Activated CD4-positive, CD25-positive, alpha-beta regulatory T cell (primary cell): ENCODE measurements at places on chromosomes 2 and 18.

DNA sequence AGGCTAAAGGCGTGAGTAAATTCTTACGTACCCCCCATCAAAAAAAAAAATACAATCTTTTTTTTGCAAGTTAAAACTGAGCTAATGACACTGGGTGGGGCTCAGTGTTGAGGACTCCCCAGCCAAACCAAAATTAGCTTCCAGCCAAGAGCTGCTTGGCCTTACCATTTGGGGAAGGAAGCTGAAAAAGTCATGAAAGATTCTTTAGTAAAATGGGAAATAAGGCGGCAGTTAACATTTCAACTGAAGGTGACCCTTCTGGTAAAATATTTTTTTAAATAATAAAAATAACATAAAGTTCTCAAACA lies 16.4 kb downstream of the SMAD7 start:
- no peak for DNase-seq

DNA sequence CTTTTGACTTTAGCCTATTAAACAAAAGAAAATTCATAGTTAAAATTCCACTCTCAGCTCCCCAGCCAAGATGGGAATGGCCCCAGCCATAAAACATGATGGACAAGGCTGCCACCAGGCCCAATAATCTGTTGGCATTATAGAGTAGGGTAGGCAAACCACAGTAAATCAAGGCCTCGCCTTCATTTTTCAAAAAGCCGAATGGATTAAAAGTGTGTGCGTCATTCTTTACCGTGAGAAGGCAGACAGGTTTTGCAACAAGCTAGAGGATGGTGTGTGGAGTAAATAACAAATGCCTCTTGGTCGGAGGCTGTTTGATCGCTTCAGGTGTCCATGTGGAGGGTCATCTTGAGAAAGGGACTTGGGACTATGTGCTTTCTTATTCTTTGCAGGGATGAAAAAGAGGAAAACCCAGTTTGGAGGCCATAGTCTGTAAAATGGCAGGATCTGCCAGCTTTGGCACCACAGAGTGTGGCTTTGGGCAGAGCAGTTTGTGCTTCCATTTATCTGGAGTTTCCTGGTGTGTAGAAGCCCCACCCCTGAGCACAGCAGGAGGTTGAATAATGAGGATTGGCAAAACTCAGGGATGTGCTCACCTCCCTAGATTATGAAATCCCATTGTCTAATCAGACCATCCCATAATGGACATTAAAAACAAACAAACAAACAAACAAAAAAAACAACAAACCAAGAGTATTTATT lies 57.1 kb upstream of the ITGB6 start:
- DNase-seq: no peak

DNA sequence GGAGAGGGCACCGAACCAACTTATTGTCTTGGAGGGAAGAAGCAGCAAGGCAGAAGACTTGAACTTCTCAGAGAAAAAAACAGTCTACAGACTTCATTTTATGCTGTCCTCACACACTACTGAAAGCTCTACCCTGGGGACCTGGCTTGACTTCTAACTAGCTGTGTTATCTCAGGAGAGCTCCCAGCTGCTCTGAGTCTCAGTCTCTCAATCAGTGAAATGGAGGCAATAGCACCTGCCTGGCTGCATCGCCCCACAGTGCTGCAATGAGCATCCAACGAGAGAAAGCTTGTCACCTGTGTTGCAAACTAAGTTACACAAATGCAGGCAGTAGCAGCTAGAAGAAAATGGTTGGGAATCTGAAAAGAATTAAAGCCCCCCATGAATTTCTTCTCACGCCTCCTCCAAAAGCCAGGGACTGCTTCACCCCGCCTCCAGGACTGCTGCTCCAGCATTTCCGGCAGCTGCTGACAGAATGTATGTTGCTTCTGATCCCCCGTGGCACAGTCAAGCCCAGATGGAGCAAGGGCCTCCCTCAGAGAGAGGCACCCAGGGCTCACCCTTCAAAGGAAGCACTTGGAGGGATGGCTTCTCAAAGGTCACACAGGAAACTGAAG lies 116.3 kb downstream of the BCL11A start:
- no peak for DNase-seq

- no peak for DNase-seq
These were observed 762.3 kb downstream of the DCDC2C start for GRCh38 chr2:4465671-4466070.

DNA sequence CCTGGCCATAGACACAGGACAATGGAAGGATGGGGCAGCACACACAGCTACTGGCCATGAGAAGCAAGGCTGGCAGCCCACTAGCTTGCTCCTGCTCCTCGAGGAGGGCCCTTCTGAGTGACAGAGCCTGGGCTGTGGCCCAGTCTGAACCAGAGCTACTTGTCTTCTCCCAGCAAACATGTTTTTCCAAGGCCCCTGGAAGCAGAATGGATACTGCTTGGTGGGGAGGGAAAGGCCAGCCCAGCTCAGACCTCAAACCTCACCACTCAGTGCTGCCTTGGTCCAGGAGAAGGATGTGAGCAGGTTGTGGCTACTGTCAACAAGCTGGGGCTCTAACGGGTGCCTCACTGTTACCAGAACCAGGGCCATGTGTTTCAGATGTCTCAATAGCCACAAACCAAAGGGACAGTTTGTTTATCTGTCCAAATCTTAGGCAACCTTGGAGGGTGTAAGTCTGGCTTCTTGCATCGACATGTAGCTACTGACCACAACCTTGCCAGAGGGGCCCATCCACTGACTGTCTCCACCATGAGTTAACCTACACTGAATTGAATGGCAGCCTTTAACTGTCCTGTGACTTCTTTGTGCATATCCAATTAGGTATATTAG lies 98.6 kb downstream of the TGFA start:
- no peak for DNase-seq

- DNase-seq: no peak
These were observed 72.9 kb upstream of the STK39 start for GRCh38 chr2:168320267-168320666.

DNA sequence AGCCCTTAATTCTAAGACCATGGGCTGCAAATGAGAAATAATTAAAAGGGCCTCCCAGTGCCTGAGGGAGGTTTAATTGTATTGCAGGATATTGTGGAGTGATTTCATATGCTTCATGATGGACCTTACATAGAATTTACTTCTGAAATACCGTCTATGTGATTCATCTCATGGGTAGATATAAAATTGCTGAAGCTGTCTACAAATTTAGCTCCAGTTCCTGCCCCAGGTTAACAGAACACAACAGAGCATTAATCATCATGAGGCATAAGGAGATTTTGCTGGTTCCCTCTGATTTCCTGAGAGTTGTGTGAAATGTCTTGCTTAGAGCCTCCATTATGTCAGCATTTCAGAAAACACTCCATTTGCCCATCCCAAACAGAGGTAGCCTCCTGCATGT lies 770 bp downstream of the UPP2 start:
- DNase-seq: no peak

GRCh38 chr18:35933982-35934381 lies 38.5 kb upstream of the RMP24 start:
- DNase-seq: no peak

- no peak for DNase-seq
These were observed 46.7 kb downstream of the FAM161A start for GRCh38 chr2:61807036-61807757.

- DNase-seq: no peak
These were observed 595.1 kb downstream of the MBD2 start for GRCh38 chr18:53629337-53629736.

DNA sequence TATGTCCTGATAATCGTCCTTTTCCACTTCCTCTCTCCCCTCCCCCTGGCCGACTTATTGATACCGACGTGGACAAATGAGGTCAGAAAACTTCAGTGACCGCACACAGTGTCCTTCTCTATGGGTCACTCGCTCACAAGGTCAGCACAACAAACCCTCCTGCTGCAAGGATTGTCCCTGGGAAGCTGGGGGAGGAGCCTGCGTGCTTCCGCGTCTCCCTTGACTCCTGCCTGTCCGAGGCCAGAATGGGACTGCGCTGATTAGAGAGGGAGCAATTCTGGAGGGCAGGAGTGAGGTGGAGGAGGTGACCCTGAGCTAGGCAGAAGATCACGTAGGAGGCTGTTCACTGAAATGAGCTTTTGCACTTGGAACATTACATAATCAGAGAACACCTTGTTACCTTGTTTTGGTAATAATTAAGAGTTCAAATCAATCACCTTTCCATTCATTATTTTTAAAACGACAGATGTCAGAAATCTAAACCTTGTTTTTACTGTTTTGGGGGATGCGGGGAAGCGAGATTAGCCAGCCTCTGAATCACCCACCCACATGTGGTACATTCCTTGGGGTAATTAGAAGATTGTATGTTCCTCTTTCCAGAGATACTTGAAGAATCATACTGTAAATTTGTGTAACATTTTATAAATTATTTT lies 70.6 kb downstream of the CTAGE1 start:
- no peak for DNase-seq

DNA sequence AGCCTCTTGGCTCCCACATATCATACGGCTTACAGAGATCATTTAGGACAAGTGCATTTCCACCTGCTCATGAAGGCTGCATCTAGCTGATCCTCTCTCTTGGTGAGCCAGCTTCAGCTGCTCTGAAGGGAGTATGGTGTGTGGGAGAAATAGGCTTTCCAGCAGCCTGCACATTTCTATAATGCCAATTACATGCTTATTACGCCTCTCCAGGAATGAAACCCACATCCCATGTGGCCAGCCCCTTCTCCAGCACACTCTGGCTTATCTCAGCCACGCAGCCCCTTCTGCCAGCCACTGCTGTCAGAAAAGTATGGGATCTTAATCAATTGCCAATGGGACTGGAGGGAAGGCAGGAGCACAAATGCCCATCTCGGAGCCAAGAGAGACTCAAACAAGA lies 117.5 kb downstream of the GALNT14 start:
- no peak for DNase-seq

- DNase-seq: no peak
These were observed 64.0 kb downstream of the ARHGAP25 start for GRCh38 chr2:68798569-68798968.

DNA sequence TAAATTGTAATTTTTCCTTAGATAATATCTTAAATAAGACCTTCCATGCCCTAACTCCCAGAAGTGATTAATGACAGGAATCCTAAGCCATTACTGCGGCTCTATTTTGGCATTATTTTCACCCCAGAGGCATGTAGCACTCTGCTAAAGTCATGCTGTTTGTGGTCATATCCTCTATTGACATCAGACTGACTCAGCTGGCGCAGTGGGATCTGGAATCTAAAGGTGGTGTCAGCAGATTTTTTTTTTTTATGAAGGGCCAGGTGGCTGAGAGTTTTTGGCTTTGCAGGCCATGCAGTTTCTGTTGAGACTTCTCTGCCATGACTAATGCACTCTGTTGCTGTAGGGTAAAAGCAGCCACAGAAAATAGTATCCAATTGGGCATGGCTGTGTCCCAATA lies 64.1 kb upstream of the ACVR1C start:
- no peak for DNase-seq

DNA sequence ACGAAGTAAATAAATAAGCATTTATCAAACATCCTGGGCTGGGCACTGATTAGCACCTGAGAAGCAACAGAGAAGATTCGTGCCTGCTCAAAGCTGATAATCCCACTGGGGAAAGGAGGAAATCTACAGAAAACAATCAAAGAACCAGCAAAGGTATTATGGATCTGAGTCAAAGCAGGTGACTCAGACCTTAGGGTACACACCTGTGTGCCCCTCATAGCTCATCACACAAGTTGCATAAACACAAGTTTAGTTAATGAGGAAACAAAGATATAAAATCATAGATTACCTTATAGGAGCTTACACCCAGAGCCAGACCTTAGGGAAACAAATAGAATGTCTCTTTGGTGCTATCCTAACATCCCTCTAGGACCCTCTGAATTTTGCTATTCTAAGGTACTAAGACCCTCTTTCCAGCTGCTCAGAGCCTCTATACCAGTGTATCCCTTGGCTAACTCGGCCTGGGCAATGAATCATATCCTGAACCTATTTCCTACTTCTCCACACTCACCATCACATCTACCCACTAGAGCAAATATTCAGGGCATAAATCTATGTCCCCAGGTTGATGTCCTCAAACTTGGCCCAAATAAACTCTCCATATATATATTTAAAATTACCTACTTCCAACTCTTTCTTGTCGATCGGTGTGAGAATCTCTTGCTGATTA lies 19.3 kb upstream of the CTIF start:
- DNase-seq: no peak

DNA sequence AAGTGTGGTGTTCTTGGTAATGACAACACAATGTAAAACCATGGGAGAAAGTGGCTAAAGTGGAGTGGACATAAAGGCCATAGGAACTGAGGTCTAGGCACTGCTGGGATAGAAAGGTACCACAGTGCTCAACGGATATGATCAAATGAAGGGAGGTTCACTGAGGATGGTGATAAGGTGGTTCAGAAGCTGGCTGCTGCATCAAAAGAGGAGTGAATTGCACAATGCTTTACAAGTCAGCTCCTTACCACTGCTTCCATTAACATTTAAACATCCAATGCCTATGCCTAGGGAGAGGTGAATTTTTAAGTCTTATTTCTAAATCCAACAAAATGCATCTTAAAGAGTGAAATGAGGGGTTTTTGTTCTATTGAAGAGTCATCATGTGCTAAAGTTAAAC lies 100.1 kb upstream of the ITGB6 start:
- DNase-seq: no peak

DNA sequence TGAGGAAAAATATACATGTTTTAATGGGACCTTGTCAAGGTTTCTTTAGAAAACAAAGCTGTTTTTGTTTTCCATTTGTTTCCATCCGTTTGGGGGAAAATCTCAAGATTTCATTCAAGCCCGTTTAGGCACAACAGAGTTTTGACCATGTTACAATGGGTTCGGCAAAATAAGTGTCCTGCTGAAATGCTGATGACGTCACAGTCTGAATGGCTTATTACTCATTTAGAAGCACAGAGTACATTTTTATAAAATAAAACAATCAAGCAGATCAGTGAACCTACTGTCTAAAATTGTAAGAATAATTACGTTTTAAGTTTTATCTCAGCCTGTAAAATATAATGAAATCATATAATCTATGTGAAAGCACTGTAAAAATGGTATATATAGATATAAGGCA lies 174.2 kb downstream of the MYT1L start:
- no peak for DNase-seq

- DNase-seq: no peak
These were observed 44.3 kb upstream of the TGIF1 start for GRCh38 chr18:3405713-3406112.

DNA sequence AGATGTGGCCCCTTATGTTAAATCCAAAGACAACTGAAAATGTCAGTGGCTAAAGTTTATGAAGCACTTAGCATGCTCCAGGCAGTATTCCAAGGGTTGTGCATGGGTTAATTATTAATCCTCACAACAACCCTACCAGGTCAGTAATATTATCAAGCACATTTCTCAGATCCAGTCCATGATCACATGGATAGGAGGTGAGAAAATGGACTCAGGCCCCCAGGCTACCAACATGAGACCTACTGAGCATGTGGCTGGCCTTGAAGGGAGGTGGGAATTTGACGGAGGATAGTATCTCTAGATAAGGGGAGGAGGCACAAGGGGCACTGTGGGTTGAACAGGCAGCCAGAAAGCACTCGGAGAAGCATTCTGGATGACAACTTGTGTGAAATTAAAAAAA lies 412.0 kb downstream of the MEIS1 start:
- DNase-seq: no peak

DNA sequence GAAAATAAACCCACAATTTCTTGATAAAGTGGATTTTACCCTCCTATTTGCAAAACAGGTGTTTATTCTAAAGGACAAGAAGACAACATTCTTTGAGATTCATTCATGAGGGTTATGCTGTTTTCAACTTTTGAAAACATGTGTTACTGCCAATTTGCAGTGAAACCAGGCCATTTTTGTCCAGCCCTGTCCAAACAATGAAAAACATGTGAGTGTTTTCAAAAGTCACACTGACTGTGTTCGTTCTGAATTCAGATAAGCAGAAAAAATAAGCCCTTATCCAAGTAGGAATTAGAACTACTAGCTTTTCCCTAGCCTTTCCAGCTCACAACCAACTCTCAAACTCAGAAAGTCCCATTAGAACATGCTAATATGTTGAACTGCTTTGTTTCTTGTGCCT lies 148.1 kb upstream of the PID1 start:
- DNase-seq: no peak
